Fibroblast of lung (primary cell): ENCODE measurements at places on chromosomes 6 and 20. TPM values are rescaled to one million over a fixed set of nuclear protein-coding genes. Genes with fewer than 3 reads are reported as not detected.
A peak's percentile ranks its signal among the peaks of the same experiment; 100 is the strongest.

DNA sequence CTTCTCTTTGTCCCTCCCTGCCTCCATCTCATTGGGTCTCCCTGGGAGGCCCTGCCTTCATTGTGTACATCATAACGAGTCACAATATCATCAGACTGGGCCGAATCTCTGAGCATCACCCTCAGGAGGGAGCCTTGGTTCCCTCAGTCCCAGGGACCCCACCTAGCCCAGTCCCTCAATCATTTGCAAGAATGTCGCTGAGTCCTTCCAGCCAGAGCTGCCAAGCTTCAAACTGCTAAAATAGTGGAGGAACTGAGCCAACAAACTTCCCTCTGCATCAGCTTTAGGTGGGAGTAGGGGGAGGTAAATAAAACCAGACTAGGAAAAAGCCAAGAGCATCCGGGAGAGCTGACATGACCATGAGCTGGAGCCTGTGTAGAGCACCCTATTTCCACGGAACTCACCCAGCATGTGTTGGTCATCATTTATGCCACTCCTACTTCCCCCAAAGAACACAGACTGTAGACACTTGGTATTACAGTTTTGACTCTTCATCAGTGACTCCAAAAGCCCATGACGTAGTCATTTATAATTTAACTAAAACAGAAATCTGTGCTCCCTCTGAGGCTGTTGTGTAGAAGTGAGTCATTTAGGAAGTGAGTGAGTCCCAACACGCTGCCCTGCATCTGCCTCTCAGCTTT lies 28.8 kb upstream of the IL17A start:
- peak; percentile 7 for DNase-seq

GRCh38 chr6:154888421-154889295 lies 106.5 kb upstream of the TIAM2 start:
- no peak for DNase-seq

- peak; percentile 68 for DNase-seq
Measured at GRCh38 chr20:9179193-9179802, 110.4 kb downstream of the PLCB4 start.

GRCh38 chr6:43217351-43217750 lies 11.9 kb downstream of the DNPH1 start:
- no peak for DNase-seq

Gene SLA2
- not detected in 2 replicates for total RNA-seq

Gene ZC2HC1B
- not detected in 2 replicates for total RNA-seq

Gene GRM1
- total RNA-seq = under 0.01 and 0.17 TPM in 2 replicates
